ENCODE measurements at places on chromosomes 2 and 18. TPM values are rescaled to one million over a fixed set of nuclear protein-coding genes. Genes with fewer than 3 reads are reported as not detected.

DNA sequence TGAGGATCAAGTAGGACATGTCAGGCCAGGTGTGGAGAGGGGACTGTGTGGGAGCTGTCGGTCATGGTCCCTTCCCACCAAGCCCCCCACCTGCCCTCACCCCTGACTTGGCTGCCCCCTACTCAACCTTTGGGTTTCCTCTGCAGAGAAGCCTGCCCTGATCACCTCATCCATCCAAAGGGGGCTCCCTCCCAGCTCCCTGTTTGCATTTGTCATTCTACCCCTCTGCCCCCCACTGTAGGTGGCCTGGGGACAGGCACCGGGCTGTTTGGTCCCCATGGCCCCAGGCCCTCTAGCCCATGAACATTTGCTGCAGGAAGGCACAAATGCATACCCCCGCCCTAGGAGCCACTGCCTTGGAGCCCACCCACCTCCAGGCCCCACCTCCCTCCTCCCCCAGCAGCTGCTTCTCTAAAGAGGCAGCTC lies 115.0 kb downstream of the SMAD7 start:
- DNase-seq = no peak

DNA sequence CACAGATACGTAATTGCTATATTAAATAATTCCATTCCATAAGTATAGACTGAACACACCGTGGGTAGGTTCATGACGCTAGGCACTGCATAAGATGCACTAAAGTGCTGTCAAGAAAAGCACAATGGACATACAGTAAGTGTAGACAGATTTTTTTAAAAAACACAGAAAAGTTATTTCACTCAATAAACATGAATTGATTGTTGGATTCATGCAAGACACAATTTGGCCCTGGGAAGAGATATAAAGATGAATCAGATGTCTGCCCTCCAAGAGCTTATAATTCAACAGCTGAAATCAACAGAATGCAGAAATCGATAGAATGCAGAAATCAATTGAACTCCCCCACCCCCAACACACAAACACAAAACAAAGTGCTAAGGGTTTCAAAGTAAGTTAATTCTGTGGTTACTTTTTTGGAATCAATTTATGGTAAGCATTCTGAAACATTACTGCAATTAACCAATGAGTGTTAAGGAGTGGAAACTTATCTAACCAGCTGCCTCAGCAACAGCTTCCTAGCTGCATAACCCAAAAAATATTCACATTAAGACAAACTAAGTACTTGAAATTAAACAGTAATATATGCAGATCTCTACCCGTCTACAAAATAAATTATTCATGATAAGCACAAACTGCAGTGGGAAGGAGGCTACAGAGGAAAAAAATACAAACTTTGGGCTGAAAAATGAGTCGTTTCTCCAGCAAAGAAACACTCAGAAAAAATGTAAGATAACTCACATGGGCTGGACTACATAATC lies 1.6 kb downstream of the NBAS start:
- DNase-seq = no peak

- no peak for DNase-seq
Observed at GRCh38 chr18:73099759-73100158, 232.0 kb upstream of the NETO1 start.

- no peak for DNase-seq
Observed at GRCh38 chr2:234394450-234394849, 102.4 kb downstream of the ARL4C start.

GRCh38 chr2:41101281-41101680 lies 649.4 kb upstream of the SLC8A1 start:
- no peak for DNase-seq

GRCh38 chr2:62016957-62017356 lies 111.5 kb downstream of the COMMD1 start:
- DNase-seq = no peak

- DNase-seq = no peak
Observed at GRCh38 chr2:7900593-7900992, 781.3 kb upstream of the ID2 start.

The FBXO48 gene
- total RNA-seq = not detected

DNA sequence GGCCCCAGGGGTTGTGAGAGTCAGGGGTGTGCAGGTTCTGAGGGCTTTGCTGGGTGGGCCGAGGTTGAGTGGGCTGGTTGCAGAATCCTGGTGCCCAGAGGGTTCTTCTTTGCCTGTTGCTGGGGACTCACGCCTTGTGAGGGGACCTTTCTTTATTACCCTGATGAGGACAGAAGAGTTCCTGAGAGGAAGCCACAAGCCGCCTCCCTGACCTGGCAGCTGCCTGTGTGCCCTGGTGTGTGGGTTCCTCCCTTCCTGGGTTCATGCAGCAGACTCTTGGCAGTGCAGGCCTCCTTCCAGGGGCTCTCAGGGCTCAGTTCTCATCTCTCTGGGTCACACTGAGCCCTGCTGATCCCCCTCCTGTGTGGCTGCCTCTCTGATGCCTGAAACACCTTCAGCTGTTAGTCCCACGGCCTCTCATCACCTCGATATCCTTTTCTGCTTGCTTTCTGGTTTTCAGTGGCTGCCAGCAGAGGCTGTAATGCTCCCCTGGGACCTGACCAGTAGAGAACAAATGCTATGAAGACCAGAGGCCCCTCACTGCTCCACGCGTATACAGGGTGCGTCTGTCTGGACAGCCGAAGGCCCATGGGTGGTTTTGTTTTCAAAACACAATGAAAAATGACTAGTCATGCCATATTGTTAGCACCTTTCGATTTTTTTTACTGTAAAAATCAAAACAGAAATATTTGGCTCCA lies 191.3 kb downstream of the AGAP1 start:
- no peak for DNase-seq

GRCh38 chr2:85132834-85133637 lies at the start of gene TCF7L1:
TSS of gene TCF7L1 (plus strand) at chr2:85133392. CDS start at chr2:85133685, 293 bp downstream.
- peak; percentile 80 for DNase-seq

DNA sequence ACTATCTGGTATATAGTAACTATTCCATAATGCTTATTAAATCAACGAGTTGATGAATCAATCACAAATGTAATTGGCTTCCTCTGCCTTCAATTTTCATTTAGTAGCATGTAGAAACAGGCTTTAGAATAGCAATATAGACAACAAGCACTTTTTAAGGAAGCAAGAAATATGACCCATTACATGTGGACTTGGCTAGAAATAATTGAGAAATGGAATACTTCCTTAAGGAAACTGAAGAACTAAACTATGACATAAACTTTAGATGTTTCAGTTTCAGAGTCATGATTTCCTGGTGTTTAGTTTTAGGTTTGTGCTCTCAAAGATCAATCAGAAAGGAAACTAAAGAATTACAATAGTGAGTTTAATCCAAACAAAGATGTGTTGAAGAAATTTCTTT lies 443.8 kb downstream of the MBD2 start:
- no peak for DNase-seq

DNA sequence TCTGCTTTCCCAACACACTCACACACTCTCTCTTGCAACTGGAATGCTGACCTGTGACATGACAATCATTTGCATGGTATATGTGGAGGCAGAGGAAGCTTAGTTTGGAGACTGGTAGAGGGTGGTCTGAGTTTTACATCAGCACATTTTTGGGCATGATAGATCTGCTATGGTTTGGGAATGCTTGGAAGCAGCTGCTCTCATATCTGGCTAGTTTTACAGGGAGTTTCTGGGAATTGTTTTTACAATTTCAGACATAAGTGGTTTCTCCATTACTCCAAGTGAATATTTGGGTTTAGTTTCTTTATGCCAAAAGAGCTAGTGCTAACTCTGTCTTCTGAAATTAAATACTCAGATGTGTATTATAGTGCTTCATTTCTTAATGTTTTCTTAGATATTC lies 977.6 kb downstream of the SUCLG1 start:
- no peak for DNase-seq

- peak; percentile 9 for DNase-seq
Observed at GRCh38 chr2:105804266-105804665, 59.6 kb downstream of the NCK2 start.

- no peak for DNase-seq
Observed at GRCh38 chr2:158670292-158670691, 124.8 kb upstream of the DAPL1 start.

DNA sequence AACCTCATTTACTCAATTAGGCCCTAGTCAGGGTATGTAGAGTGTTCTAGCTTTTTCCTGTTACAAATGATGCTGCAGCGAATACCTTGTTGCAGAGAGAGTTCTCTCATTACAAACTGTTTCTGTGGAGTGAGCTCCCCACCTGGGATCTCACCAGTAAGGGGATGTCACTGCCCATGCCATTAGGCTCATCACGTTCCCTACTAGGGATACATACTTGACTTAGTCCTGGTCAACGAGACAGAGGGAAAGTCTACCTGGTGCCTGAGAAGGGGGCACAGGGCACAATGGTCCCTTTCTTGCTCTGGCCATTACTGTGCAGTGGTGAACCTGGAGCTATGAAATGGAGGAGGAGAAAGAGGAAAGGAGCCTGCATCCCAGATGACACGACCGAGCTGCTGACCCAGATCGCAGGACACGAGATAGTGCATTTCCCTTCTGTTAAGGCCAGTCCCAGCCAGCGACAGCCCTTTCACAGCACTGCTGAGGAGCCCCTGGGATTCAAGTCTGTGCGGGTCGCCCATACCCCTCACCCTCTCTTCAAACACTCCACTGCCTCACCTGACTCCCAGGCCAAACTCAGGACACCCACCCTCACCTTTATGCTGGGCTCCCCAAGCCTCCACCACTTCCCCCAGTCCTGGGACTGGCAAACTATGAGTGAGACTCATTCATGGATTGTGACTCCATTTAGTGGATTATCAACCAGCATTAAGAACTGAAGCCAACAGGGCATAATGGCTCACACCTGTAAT lies 16.0 kb downstream of the MALL start:
- no peak for DNase-seq
